RKO (cell line): ENCODE measurements at places on chromosomes 6 and 20.

DNA sequence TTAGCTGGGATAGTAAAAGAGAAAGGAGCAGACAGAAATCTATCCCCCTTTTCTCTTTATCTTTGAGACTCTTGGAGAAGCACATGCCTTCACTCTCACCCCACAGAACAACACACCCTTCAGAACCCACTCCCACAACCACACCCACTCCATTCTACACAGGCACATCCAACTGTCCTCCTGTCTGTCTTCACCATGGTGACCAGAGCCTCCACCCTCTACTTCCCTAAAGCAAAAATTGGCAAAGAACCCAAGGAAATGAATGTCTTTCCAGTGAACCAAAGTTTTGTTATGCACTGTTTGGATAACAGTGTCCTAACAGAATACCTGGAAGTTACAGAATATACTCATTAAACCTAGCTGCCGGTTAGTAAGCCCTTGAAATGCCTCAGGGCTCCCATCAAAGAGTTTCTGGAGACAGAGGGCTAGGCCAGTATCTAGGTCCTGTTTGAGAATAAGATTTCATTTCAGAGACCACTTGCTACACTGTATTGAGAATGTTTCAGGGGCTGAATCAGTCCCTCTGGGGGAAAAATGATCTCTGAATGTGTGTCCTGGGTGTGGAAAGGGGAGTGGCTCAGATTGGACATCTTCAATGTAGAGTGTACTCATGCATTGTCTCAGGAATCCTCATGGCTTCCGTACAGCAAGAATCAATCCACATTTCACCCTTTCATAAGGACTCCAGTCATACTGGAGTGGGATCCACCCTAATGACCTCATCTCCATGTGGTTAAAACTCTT lies 101.1 kb downstream of the LY86 start:
- no peak for DNase-seq

GRCh38 chr20:4774207-4774606 lies 52.5 kb downstream of the PRND start:
- DNase-seq, result no peak

DNA sequence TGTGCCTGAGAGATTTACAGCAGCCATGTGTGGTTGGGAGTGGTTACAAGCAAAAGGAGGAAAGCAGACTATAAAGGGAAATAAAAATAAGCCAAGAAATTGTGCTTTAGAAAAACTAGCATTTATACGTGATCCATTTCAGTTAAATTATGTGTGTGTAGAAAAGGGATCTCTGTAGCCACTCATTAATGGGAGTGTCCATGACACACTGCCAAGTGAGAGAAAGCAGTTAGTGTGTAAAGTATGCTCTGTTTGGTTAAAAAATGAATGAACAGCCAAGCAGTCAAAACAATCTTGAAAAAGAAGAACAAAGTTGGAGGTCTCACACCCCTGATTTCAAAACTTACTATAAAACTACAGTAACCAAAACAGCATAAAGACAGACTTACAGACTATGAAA lies 67.9 kb upstream of the GGTLC1 start:
- no peak for DNase-seq

- DNase-seq, result no peak
These were observed 119.5 kb downstream of the PLEKHG1 start for GRCh38 chr6:150719099-150719766.

DNA sequence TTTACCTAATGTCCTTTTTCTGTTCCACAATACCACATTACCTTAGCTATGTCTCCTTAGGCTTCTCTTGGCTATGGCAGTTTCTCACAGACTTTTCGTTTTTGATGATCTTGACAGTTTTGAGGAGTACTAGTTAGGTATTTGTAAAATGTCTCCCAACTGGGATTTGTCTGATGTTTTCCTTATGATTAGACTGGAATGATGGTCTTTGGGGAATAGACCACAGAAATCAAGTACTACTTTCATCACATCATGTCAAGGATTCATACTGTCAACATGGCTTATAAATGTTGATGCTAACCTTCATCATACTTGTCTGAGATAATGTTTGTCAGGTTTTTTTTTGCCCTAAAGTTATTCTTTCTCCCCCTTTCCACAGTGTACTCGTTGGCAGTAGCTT lies 78.2 kb upstream of the FOXO3 start:
- DNase-seq, result no peak

DNA sequence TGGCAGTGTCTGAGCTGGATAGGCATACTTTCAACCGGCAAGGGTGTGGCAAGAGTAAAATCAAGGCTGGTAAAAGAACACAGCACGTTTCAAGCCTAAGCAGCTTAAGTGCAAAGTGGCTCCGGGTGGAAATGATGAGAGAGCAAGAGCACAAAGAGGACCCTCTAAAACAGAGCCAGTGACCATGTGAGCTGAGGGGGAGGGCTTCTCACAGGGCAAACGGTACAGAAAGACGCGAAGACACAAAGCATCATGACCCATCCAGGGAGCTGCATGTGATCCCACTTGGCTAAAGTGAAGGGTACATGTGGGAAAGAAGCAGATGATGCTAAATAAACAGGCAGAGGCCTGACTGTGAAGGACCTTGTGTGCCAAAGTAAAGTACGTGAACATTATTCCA lies 25.7 kb downstream of the FKBP5 start:
- no peak for DNase-seq

GRCh38 chr20:36929290-36929689 lies 22.2 kb downstream of the SAMHD1 start:
- DNase-seq, result peak; percentile 55

DNA sequence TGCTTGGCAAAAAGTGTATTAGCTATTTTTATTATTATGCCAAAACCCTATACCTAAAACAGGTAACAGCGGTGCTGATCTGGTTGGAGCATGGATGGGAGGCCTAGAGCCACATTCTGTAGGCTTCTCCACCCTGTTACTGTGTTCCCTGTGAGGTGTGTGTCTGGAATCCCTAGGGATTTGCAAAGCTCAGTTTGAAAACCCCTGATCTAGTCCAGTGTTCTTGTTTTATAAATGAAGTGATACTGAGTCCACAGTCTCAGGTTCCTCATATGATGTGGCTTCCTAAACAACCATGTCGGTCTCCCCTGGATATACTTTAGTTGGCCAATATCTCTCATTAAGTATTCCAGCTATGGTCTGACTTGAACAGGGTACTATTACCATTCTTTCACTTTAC lies 16.3 kb downstream of the ACSS2 start:
- DNase-seq, result no peak

DNA sequence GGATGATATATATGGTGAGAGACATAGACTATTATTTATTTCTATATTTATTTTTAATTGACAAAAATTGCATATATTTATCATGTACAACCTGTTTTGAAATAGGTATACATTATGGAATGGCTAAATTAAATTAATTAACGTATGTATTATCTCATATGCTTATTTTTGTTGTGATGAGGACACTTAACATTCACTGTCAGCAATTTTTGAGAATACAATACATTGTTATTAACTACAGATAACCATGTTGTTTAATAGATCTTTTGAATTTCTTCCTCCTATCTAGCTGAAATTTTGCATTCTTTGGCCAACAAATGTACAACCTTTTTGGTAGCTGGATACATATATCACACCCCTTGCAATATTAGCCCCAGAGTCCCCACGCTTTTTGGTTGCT lies 110.7 kb upstream of the CITED2 start:
- no peak for DNase-seq

- no peak for DNase-seq
These were observed 29.3 kb downstream of the PYGB start for GRCh38 chr20:25277051-25277801.

DNA sequence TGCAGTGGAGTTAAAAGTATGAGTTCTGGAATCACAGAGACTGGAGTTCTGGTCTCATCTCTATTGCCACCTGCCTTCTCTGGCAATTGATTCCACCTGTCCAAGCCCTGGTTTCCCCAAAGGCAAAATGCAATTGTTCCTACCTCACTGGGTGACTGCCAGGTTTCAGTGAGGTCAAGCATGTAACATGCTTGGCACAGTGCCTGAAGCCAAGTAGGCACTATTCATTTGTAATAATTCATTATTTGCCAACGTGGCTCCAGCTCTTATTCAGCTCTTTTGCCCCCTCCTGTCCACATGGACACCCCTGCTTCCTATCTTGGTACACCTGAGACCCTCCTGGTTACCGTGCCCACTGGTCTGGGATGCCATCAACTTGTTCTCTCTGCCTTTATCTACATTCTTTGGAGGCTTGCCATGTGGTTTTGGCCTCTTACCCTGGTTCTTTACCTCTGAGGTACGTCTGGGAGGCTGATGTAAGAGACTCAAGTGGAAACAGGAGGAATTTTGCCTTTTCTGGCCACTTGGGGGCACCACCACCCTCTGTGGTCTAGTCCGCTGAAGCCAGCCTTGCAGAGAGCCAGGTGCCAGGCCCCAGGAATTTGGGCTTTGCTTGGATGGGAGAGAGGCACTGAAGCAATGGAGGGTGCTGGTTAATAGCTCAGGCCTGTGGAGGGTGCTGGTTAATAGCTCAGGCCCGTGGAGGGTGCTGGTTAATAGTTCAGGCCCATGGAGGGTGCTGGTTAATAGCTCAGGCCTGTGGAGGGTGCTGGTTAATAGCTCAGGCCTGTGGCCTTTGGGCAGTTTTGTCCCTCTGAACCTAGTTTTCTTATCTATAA lies 1.7 kb downstream of the KCNK15 start:
- DNase-seq, result peak; percentile 78

- DNase-seq, result no peak
These were observed 4.5 kb upstream of the MYT1 start for GRCh38 chr20:64159711-64160110.

DNA sequence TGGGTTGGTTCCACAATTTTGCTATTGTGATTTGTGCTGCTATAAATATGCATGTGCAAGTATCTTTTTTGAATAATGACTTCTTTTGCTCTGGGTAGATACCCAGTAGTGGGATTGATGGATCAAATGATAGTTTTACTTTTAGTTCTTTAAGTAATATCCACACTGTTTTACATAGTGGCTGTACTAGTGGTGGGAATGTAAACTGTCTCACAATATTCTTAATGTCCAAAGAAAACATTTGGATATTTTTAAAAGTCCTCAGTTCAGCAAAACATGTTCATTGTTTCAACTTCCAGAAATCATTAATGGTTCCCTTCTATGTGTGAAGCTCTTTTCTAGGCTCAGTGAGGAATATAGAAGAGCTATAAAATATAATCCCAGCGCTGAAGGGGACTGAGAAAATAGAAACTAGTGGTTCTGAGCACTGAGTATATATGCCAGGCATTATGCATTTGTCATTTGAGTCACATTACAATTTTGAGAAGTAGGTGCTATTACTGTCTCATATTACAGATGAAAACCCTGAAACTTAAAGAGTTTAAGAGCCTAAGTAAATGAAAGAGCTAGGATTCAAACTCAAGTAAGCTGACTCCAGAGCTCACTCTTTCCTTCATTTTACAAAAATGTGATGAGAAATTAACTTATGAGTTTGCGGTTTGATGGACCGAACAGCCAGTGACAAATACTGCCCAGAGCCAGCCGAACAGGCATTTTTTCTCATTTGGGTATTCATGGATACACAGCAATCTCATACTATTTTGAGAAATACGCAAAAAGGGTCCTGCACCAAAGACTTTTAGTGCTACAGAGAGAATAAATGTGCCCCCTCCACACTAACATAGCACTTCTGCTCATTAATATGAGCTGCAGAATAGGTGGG lies 250.1 kb downstream of the TBX18 start:
- no peak for DNase-seq

- DNase-seq, result no peak
These were observed 697.8 kb downstream of the KIF16B start for GRCh38 chr20:15875446-15875845.

DNA sequence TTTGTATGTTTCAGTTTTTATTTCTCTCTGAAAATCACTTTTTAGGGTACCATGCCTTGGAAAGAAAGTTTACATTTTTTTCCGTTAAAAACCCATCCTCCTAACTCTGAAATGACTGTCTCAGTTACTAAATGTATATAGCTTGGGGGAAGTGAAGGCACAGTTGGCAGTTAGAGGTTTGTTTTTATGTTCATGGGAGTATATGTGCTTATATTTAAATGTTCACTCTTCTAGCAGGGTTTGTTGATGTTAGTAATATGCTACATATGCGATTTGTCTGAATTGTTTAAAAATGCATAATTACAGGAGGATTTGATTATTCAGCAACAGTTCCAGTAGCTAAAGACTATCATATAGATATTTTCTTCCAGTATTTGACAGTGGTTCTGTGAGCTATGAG lies 31.1 kb downstream of the CDKAL1 start:
- no peak for DNase-seq

DNA sequence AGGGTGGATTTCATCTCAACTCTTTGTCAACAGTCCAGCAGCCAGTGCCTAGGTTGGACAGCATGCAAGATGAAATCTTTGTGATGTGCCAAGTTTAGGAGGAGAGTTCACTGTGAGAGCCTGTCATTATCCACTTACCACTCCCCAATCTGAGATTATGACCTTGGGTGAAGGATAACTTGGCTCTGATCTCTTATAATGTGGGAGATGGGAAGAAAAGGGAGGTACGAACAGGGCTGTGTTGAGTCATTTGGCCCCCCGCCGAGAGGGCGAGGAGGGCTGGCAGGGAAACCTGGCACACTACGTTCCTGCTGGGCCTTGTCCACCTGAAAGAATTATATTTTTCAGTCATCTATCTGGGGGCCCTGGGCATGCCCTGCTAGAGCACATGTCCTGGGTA lies 35.8 kb downstream of the LAMA4 start:
- DNase-seq, result no peak

- DNase-seq, result no peak
These were observed 93.6 kb downstream of the KHDC1L start for GRCh38 chr6:73131706-73132105.

DNA sequence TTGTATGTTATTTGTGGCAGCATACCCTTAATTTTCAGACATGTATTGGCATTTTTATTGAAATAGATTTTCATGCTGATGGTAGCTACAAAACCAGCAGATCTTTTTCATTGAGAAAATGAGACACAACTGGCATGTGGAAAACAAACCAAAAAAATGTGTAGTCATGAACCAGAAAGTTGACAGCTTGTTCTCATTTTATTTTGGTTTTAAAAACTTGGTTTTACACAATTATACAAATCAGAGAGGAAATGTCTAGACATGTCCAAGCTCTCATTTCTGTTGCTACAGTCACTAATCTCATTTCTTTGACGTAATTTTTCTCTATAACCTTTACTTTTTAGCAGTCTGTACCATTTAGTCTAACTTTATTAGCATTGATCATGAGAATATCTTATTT lies 85.4 kb downstream of the GRIK2 start:
- DNase-seq, result no peak

DNA sequence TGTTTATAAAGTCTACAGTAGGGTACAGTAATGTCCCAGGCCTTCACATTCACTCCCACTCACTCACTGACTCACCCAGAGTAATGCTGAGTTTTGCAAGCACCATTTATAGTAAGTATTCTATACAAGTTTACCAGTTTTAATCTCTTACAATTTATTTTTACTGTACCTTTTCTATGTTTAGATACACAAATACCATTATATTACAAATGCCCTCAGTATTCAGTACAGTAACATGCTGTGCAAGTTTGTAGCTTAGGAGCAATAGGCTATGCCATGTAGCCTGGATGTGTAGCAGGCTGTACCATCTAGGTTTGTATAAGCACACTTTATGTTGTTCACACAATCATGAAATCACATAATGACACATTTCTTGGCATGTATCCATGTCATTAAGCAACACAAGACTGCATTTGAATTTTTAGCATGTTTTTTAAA lies 673.6 kb downstream of the CD109 start:
- peak; percentile 41 for DNase-seq

- DNase-seq, result no peak
These were observed 324.2 kb downstream of the TPBG start for GRCh38 chr6:82687855-82688254.
